Left lung (tissue), 14 donors: ENCODE measurements at places on chromosomes 1 and 21. TPM values are rescaled to one million over a fixed set of nuclear protein-coding genes. Genes with fewer than 3 reads are reported as not detected.

- DNase-seq, result no peak
Observed at GRCh38 chr1:168755800-168756418, 26.9 kb upstream of the DPT start.

Gene RHCE
- polyA plus RNA-seq, result 2.1 TPM

DNA sequence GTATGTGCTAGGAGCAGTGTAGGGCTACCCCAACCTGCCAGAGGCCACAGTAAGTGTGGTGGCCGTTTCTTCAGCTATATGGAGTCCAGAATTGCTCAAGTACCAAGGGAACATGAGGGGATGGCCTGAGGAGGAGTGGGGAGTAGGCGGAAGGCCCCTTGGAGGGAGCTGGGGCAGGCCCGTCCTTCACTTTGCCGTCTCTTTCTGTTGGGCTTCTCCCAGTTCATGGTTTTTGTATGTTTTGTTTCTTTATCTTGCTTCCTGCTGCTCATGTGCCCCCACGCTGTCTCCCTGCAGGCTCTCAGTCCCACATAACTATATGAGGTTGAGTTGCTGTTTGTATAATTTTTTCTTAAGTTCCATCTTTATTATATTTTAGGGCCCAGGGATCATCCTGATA is 5.9 kb upstream of the DPH2 start:
- DNase-seq, result no peak

- DNase-seq, result no peak
Observed at GRCh38 chr21:18153063-18153462, 91.6 kb upstream of the CHODL start.

Gene LIN9
- 12.2 TPM for polyA plus RNA-seq

- DNase-seq, result no peak
Observed at GRCh38 chr1:185144233-185144632, 12.5 kb downstream of the TRMT1L start.

DNA sequence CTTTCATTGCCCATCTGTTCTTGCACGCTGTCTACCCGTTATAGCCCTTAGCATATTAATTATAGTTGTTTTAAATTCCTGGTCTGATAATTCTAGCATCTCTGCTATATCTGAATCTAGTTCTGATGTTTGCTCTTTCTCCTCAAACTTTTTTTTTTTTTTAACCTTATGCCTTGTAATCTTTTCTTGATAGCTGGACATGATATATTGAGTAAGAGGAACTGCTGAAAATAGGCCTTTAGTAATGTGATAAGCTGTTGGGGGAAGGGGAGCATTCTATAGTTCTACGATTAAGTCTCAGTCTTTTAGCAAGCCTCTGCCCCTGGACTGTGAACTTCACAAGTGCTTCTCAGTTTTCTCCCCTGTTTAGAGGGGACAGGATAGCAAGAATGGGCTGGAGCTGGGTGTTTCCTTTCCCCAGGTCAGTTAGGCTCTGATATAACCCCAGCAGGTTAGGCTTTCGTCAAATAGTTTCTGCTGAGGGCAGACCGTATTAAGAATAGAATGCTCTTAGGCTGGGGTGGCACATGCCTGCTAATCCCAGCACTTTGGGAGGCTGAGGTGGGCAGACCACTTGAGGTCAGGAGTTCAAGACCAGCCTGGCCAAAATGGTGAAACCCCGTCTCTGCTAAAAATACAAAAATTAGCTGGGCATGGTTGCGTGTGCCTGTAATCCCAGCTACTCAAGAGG is 62.2 kb downstream of the ZFYVE9 start:
- DNase-seq, result no peak

Gene DIPK1A
- polyA plus RNA-seq, result 12.9 TPM

Gene RPL5
- polyA plus RNA-seq, result 3,104 TPM

DNA sequence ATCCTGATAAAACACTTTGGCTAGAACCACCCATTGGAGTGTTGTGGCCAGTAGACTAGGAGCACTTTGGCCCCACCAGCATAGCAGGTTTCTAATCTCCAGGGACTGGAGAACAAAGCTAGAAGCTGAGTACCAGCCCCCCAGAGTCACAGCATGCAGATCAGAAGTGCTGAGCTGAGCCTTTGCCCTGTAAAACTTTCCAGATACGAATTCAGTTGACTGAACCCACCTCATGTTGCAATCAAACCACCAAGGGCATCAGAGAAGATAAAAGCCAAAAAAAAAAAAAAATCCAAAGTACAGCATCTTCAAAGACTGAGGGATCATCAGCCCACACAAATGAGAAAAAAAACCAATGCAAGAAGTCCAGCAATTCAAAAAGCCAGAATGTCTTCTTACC is 8.7 kb upstream of the CD53 start:
- no peak for DNase-seq

Gene COL9A2
- polyA plus RNA-seq, result 25.1 TPM

GRCh38 chr1:93704052-93704451 is 22.4 kb upstream of the BCAR3 start:
- DNase-seq, result no peak

- DNase-seq, result no peak
Observed at GRCh38 chr1:175873290-175873935, 130.0 kb upstream of the TNR start.

GRCh38 chr1:210724768-210725167 is 396.1 kb downstream of the HHAT start:
- DNase-seq, result no peak

- no peak for DNase-seq
Observed at GRCh38 chr1:247303216-247303615, 28.5 kb downstream of the ZNF496 start.

- peak; percentile 36 for DNase-seq
Observed at GRCh38 chr1:229848752-229849677, 218.0 kb upstream of the GALNT2 start.

GRCh38 chr1:86860424-86860823 is 53.5 kb downstream of the SELENOF start:
- no peak for DNase-seq

Gene LRRC71
- 2.7 TPM for polyA plus RNA-seq

- DNase-seq, result no peak
Observed at GRCh38 chr1:160576390-160576789, 2.9 kb downstream of the CD84 start.

DNA sequence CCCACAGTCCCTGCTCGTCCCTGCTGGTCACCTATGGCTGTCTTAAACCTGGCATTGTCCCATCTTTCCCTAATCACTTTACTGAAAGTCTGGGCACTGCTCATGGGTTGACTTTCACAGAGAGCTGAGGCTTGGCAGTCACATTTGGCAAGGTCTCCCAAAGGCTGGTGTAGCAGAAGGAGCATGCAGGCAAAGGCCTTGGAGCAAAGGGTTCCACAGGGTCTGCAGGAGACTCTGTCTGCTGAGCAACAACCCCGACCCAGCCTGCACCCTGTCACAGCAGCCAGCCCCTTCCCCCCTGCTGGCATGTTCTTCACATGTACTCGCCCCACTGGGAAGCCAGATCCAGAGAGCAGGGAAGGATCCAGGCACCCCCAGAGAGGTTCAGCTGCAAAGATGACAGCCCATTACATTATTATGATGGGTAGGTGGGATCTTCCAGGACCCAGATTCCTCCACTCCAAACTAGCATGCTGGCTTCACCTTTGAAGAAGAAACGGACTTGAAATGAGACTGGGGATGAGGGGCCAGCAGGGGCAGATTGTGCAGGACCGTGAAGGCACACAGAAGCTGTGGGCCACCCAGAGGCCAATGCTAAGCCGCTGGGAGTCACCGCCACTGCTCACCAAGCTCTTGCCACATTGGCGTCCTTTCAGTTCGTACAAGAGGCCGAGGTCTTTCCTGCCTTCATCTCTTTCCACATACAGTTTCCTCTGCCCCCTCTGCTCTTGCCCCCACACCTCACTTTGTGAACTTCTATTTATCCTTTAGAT is 14.2 kb upstream of the TMEM125 start:
- no peak for DNase-seq

Gene ZMPSTE24
- 48.4 TPM for polyA plus RNA-seq

Gene PIGR
- polyA plus RNA-seq, result 0.21 TPM

Gene GNAT2
- polyA plus RNA-seq, result 0.21 TPM

Gene ASPM
- 25.9 TPM for polyA plus RNA-seq

DNA sequence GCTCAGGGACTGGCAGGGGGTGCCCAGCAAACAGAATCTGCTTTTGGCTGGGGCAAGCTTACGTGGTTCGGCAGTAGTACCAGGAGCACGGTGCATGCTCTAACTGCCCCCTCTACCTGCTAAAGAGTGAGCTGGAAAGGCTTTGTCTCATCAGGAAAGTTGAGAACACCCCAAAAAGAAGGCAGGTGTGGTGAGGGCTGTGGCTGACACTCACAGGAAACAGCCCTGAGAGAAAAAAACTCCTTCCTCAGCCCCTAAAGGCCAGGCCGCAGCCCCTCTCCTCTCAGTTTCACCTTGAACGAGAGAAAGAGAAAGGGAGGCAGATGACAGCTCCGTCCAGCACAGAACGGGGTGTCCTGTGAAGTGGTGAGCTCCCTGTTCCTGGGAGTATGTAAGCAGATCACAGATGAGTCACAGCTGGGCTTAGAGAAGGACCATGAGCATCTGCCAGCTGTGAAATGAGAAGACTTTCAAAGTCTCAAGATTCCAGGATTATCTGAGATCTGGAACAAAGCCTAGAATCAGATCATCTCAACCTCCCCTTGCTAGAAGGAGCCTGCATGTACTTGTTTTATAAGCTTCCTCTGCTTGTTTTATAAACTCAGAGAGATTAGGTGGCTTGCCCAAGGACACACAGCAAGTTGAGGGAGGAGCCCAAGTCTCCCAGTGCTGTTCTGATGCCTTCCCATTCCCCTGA is 13.4 kb downstream of the LAPTM5 start:
- DNase-seq, result no peak

- no peak for DNase-seq
Observed at GRCh38 chr1:57839526-57839925, 415.7 kb upstream of the DAB1 start.

DNA sequence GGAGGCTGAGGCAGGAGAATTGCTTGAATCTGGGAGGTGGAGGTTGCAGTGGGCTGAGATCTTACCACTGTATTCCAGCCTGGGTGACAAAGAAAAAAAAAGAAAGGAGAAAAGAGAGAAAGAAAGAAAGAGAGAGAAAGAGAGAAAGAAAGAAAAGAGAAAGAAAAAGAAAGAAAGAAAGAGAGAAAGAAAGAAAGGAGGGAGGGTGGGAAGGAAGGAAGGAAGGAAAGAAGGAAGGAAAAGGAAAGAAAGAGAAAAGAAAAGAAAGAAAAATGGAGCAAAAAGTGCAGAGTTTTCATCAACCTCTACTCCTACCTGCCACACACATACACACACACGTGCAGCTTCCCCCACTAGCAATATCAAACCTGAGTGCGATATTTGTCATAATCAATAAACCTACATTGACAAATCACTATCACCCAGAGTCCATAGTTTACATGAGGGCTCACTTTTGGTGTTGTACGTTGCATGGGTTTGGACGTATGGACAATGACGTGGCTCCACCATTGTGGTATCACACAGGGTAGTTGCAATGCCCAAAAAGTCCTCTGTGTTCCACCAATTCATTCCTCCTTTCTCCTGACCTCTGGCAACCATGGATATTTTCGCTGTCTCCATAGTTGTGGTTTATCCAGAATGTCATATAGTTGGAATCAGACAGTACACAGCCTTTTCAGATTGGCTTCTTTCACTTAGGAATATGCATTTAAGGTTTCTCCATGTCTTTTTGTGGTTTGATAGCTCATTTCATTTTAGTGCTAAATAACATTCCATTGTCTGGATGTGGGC is 36.5 kb downstream of the EVA1C start:
- no peak for DNase-seq

DNA sequence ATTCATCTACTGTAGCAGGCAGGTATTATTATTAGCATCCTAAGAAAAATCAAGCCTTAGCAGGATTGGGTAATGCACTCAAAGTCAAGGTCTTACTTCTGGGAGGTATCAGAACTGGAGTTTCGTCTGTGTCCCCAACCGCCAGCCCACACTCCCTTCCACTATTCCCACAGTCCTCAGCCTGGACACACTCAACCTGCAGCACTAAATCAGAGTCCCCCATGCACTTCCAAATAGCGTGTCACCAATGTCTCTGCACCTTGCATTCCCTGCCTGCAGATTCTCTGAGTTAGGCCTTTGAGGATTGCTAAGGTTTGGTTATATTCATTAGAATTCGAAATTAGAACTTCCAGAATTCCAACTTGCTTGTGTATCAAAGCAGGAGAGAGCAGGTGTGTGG is 3.9 kb downstream of the LYPD8 start:
- no peak for DNase-seq

Gene CFHR1
- 4.8 TPM for polyA plus RNA-seq

- no peak for DNase-seq
Observed at GRCh38 chr21:16488042-16488441, 758.3 kb downstream of the USP25 start.

GRCh38 chr1:230824551-230824918 is 43.8 kb downstream of the C1orf198 start:
- no peak for DNase-seq

GRCh38 chr1:117582451-117582850 is 23.4 kb upstream of the TENT5C start:
- DNase-seq, result no peak

DNA sequence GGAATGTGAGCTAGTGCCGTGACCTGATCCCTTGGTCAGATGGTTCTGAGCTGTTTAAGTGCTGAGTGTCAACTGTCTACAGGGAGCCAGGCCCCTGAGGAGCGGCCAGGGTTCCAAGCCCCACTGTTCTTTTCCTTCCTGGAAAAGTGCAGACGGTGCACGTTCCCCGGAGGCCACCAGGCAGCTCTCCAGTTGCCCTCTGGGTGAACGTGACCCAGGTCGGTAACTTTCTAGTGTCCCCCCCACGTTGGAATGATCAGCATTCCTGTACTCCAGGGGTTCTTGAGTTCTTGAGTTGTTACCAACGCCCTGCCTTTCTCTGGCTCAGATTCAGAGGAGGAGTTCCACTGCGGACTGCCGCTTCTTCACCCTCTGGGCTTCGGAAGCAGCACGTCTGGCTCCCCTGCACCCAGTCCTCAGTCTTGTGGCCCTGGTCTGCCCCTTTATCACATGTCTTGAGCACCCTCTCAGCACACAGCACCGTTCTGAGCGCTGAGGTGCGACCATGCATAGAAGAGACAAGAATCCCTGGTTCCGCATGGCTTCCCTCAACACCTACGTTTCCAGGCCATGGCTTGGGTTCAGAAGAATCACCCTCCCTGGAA is 131.5 kb downstream of the DHRS3 start:
- peak; percentile 80 for DNase-seq

DNA sequence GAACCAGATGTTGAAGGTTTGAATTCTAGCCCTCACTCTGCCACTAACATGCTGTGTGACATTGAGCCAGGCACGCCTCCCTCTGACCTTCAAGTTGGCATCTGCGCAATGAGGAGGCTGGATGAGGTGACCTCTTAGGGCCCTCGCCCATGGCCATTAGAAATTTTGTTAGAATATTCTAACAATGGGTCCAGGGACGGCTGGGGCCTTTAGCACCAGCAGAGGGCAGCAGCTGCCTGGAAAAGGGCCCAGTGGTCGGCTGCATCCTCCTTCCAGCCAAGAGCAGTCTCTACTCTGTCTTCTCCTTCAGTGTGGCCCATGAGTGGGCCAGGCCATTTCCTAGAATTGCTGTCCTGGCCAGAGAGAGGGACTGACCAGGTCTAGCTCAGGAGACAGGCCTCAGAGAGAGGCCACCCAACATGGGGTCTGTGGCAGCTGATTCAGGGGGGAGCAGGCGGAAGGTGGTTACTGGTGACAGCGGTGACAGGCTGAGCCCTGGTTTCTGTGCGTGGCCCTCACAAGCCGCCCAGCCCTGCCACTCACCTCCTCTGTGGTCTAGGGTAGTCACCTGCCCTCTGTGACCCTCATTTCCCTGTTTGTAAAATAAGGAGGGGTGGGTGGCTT is 101.3 kb upstream of the ACTL8 start:
- DNase-seq, result peak; percentile 37

- DNase-seq, result no peak
Observed at GRCh38 chr1:78222225-78222959, 176.6 kb downstream of the GIPC2 start.

Gene HSD11B1
- polyA plus RNA-seq, result 5.1 TPM
